IMR-90 (cell line): ENCODE measurements at places on chromosomes 5 and 9. TPM values are rescaled to one million over a fixed set of nuclear protein-coding genes. Genes with fewer than 3 reads are reported as not detected.

Gene ACTL7A
- not detected in 2 replicates for total RNA-seq

Gene SCGB3A1
- total RNA-seq, result not detected in 2 replicates

Gene GRM6
- total RNA-seq, result not detected in 2 replicates

Gene RANBP6
- total RNA-seq, result 42.3 and 67.2 TPM in 2 replicates

Gene ACTBL2
- 1.6 and 1.7 TPM in 2 replicates for total RNA-seq

Gene PCDHGA9
- total RNA-seq, result 3.9 and 4.5 TPM in 2 replicates

Gene OLFM1
- total RNA-seq, result 0.28 and 0.36 TPM in 2 replicates

Gene NPR2
- total RNA-seq, result 5.2 and 6.4 TPM in 2 replicates

Gene NXNL2
- total RNA-seq, result 3.2 and 4.7 TPM in 2 replicates

Gene SPATA9
- 0.72 and 0.83 TPM in 2 replicates for total RNA-seq

Gene SH2D3C
- under 0.01 and 0.28 TPM in 2 replicates for total RNA-seq

Gene LIX1
- total RNA-seq, result not detected in 2 replicates

Gene PTGES
- total RNA-seq, result 2.8 and 3.2 TPM in 2 replicates

Gene SLC25A2
- 0.28 TPM in 1 of 2 replicates, not detected in the other for total RNA-seq

Gene IL5
- total RNA-seq, result not detected in 2 replicates

Gene CREB3
- total RNA-seq, result 105 and 106 TPM in 2 replicates

Gene DOCK8
- total RNA-seq, result not detected in 2 replicates

Gene ACOT12
- total RNA-seq, result not detected in 2 replicates

Gene DMRT2
- total RNA-seq, result not detected in 2 replicates

Gene PLAA
- total RNA-seq, result 24.4 and 37.8 TPM in 2 replicates

Gene FLT4
- total RNA-seq, result under 0.01 and 0.28 TPM in 2 replicates

Gene NEUROG1
- total RNA-seq, result not detected in 2 replicates

Gene CHSY3
- total RNA-seq, result 1.3 and 1.4 TPM in 2 replicates

Gene EDIL3
- total RNA-seq, result 82.8 and 101 TPM in 2 replicates

Gene PLAC8L1
- total RNA-seq, result not detected in 2 replicates

Gene TEK
- 10.8 and 11.7 TPM in 2 replicates for total RNA-seq

Gene IFNA2
- total RNA-seq, result not detected in 2 replicates

Gene SLC22A4
- 2.8 and 3.2 TPM in 2 replicates for total RNA-seq

Gene CCNI2
- not detected in 2 replicates for total RNA-seq

Gene SARDH
- 4.7 and 5.0 TPM in 2 replicates for total RNA-seq

Gene WNT8A
- not detected in 2 replicates for total RNA-seq

Gene EMB
- 1.4 and 4.4 TPM in 2 replicates for total RNA-seq

Gene PNPLA7
- total RNA-seq, result under 0.01 TPM in 2 replicates

Gene ARL10
- 3.6 and 4.4 TPM in 2 replicates for total RNA-seq

Gene APBA1
- 3.8 and 4.2 TPM in 2 replicates for total RNA-seq

Gene BTNL8
- not detected in 2 replicates for total RNA-seq

Gene ANGPTL2
- 9.5 and 14.7 TPM in 2 replicates for total RNA-seq

Gene CNTNAP3
- total RNA-seq, result 0.90 and 1.1 TPM in 2 replicates

Gene PTPRD
- total RNA-seq, result 0.18 and 0.28 TPM in 2 replicates

Gene PDCD1LG2
- 29.7 and 33.3 TPM in 2 replicates for total RNA-seq
